Forelimb muscle (tissue), 1 donor: ENCODE measurements at places on chromosomes 4 and X.

GRCh38 chrX:56728752-56729151, 291 bp upstream of the NBDY start:
- no peak for DNase-seq

GRCh38 chr4:36609661-36610060, 328.2 kb downstream of the DTHD1 start:
- no peak for DNase-seq

DNA sequence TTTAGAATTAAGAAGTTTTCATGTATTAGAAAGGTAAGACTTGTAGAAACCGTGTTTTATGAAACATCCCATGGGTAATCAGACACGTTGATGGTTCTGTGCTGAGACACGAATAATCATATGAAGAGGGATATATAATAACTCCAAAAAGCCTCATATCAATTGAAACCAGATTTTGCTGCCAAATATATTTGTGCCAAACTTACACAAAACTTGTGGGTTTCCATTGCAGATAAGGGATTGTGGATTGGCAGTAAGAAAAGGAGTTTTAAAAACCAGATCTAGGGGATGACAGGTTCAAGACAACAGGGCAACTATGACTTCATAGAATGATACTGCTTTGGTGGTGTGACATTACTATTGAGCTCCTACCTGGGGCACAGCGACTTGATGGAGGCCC, 616.1 kb downstream of the BCOR start:
- DNase-seq = no peak

DNA sequence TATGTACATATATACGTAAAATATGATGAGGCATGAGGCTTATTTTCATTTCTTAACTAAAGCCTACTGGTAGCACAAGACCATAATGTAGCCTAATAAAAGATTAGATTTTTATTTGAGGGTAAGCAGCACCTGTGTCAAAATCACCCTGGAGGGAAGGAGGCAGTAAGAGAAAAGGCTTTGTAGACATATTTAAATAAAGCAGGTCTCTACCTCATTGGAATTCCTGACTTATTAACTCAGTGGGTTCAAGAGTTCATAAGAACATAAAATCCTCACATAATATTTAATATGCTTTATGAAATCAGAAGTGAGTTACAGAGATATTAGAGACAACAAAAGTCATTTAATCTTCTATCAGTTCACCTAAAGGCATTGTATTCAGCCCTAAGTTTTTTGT, 261.6 kb upstream of the ANKRD50 start:
- DNase-seq = no peak
